SHP77 (cell line): ENCODE measurements at places on chromosomes 4 and X.

DNA sequence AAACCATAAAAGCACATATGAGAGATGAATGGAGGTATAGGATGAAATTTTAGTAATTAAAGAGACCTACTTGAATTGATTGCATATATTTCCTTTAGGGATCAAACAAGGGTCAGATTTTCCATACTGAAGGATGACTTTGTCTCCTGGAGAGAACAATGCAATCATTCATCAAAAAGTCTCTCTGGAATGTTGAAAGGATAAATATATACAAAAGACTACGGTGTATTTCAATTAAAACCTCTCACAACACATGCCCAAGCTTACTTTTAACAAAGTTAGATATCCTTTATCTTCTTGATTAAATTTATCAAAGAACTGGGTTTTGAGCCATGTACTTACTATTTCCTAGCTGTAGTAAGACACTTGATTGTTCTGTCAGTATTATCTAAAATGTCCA is 36.8 kb upstream of the ADH7 start:
- DNase-seq, result no peak

GRCh38 chr4:30744957-30745640 is 24.9 kb downstream of the PCDH7 start:
- no peak for DNase-seq

DNA sequence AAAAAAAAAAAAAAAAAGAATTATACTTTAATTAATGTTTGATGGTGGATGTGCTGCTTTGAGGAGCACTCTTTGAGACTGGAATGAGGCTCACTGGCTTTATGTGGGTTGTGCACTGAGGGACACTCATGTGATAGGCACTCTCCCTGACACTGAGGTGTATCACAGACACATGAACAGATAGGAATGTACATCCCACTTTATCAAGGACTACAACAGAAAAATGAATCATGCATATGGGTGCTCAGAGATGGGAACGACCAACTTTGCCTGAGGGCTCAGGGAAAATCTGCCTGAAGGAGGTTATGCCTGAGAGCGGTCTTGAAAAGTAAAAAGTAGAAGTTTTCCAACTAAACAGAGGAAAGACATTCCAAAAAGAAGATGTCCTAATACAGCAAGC is 97.7 kb upstream of the RBPJ start:
- no peak for DNase-seq

- DNase-seq, result no peak
These were observed 218.7 kb upstream of the BCOR start for GRCh38 chrX:40316502-40316901.

- DNase-seq, result peak; percentile 13
These were observed 54.5 kb downstream of the RAB40A start for GRCh38 chrX:103464774-103465117.

GRCh38 chr4:115054836-115055235 is 58.6 kb downstream of the NDST4 start:
- DNase-seq, result no peak

DNA sequence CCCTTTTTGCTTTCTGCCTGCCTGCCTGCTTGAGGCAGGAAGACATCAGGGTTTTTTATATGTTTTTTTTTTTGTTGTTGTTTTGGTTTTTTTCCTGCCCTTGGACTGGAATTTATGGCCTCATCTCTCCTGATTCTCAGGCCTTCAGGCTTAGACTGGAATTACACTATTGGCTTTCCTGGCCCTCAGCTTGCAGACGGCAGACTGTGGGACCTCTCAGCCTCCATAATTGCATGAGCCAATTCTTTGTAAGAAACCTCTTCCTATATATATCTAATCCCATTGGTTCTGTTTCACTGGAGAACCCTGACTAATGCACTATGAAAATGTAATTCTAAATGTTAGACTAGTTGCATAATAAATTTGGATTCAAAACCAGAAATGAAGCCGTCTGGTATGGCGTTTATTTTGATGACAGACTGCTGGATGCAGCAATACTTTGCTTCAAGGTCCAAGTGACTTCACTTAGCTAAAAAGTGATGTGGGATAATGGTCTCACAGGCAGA is 59.0 kb downstream of the SEL1L3 start:
- no peak for DNase-seq

DNA sequence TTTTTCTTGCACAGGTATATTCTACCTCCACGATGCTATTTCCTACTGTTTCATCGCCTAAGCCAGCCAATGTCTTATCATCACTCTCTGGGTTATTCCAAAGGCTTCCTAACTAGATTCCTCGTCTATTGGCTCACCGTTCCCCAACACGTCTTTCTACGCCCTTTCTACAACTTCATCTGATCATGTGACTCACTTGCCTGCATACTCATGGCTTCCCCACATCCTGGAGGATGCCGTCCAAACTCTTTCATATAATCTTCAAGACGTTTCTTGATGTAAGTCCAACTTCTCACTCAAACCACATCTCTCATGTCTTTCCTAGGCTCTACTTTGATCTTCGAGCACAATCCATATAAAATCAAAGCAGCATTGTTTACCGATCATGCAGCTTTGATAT is 322.0 kb upstream of the PPARGC1A start:
- no peak for DNase-seq

GRCh38 chr4:158778156-158778711 is 9.4 kb downstream of the FNIP2 start:
- DNase-seq, result no peak

GRCh38 chr4:40209401-40209800 is 12.6 kb downstream of the RHOH start:
- no peak for DNase-seq
